ENCODE measurements at places on chromosomes 6 and 20. TPM values are rescaled to one million over a fixed set of nuclear protein-coding genes. Genes with fewer than 3 reads are reported as not detected.

DNA sequence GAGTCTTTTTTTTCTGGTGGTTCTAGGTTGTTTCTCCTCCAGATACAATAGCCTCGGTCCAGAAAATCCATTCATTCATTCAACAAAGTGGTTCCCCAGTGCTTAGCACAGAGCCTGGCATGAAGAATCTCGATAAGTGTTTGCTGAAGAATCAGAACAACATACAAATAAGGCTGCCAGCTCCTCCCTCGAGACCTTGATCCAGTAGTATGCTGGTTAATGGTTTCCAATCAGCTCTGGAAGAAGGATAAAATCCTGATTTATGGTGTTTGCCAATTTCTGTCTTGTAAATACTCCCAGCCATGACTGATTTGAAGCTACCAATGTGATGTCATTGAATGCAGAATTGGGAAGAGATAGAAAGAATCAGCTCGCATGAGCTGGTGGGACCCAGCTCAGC, 3.3 kb downstream of the HSPA12B start:
- H3K27ac ChIP-seq: no peak overlapping the region
- DNase-seq: no peak
- H3K4me1 ChIP-seq: peaks cover 62% of the 10 kb centered on the region
- no peaks in the 10 kb centered on the region for H3K36me3 ChIP-seq
- no peak overlapping the region for H3K4me3 ChIP-seq

GRCh38 chr6:151351146-151351700, 40.1 kb downstream of the ZBTB2 start:
- H3K27me3 ChIP-seq: no peaks in the 10 kb centered on the region
- H3K4me1 ChIP-seq: no peaks in the 10 kb centered on the region
- no peak overlapping the region for H3K27ac ChIP-seq
- no peaks in the 10 kb centered on the region for H3K36me3 ChIP-seq

- DNase-seq: no peak
- H3K4me1 ChIP-seq: no peaks in the 10 kb centered on the region
- H3K27me3 ChIP-seq: peaks cover 15% of the 10 kb centered on the region
- H3K27ac ChIP-seq: no peak overlapping the region
Measured at GRCh38 chr6:150254770-150255169, 111.9 kb downstream of the PPP1R14C start.

The CYB5R4 gene
- 40.3 TPM for total RNA-seq
